ENCODE measurements at places on chromosomes 6 and 20.

GRCh38 chr6:18412068-18412467 is 24.9 kb downstream of the RNF144B start:
- no peak for DNase-seq

GRCh38 chr6:40499215-40499614 is 87.9 kb downstream of the LRFN2 start:
- no peak for DNase-seq

DNA sequence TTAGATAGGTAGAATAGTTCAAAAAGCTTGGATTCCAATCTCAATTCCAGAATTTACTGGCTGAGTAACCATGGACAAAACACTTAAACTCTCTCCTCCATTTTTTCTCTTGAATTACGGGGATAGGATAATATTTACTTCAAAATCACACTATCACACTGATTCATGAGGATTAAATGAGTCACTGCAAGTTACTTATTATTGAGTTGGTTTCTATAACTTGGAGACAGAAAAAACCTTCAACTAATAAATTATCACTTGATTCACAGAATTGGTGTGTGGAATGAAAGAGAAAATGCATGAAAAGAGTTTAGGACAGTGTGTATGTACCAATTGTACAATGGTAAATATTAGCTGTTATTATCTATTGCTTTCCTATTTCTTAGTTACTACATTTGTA is 585.2 kb downstream of the PHF3 start:
- DNase-seq, result no peak

- DNase-seq, result no peak
Measured at GRCh38 chr6:151263967-151264366, 24.2 kb downstream of the AKAP12 start.

GRCh38 chr20:35561268-35561667 is 19.4 kb downstream of the ERGIC3 start:
- DNase-seq, result peak; percentile 33
